ENCODE measurements at places on chromosomes 16 and 17.

GRCh38 chr17:42519546-42520491 lies 16.2 kb upstream of the NAGLU start:
- DNase-seq = no peak

- DNase-seq = no peak
Measured at GRCh38 chr17:28582513-28582912, 5.8 kb upstream of the ALDOC start.

DNA sequence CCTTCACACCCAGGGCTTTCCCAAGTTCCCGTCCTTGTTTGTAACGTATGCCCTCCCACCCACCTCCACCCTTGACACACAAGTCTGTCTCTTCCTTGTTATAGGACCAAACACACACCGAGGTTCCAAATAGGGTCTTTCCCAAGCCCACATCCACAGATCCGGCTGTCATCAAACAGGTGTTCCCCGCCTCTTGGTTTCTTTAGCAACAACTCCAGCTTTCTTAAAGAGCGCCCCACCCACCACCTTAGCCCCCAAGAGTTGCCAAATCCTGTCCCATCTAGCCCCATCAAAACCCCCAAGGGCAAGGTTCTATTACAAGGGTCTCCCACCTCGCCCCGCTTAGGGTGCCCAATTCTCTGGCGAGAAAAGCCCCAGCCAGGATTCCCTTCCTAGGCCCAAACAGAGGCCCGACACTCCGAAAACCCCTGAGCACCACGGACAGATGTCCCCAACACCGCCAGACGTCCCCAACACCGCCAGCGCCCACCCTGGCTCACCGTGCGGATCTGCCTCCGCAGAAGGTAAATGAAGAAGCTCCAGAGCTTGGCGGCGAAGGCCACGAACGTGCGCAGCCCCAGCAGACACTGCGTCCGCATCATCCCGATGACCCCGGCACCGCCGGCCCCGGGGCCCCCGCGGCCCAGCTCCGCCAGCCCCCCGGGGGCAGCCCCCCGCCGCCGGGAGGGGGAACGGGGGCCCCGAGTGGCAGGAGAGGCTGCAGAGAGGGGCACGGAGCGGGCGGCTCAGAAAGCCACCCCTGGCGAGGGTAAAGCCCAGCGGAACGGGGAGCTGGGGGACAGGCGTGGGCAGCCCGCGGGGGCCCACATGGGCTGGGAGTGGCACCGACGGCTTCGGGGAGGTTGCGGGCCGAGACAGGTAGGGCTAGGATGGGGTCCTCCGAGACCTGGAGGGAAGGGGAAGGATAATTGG lies 573 bp downstream of the CTDNEP1 start:
- no peak for DNase-seq

DNA sequence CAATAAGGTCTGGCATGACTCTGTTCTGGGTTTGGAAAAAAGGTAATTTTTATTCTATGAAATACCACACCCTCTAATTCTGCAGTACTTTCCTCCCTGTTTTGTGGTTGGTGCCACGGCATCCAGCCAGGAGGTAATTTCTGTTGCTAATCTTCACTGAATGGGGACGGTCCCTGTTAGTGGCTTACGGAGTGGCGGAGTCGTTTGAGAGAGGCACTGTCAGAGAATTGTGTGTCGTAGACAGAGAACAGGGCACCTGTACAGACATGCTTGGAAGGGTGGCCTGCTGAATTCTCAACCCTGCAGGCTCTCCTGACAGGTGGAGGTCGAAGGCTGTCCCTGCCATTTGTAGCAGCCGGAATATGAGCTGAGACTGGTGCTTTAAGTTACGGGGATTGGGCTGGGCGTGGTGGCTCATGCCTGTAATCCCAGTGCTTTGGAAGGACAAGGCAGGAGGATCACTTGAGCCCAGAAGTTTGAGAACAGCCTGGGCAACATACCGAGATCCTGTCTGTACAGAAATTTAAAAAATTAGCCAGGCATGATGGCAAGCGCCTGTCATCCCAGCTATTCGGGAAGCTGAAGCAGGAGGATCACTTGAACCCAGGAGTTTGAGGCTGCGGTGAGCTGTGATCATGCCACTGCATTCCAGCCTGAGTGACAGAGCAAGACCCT lies 33.2 kb downstream of the EEF2K start:
- no peak for DNase-seq

DNA sequence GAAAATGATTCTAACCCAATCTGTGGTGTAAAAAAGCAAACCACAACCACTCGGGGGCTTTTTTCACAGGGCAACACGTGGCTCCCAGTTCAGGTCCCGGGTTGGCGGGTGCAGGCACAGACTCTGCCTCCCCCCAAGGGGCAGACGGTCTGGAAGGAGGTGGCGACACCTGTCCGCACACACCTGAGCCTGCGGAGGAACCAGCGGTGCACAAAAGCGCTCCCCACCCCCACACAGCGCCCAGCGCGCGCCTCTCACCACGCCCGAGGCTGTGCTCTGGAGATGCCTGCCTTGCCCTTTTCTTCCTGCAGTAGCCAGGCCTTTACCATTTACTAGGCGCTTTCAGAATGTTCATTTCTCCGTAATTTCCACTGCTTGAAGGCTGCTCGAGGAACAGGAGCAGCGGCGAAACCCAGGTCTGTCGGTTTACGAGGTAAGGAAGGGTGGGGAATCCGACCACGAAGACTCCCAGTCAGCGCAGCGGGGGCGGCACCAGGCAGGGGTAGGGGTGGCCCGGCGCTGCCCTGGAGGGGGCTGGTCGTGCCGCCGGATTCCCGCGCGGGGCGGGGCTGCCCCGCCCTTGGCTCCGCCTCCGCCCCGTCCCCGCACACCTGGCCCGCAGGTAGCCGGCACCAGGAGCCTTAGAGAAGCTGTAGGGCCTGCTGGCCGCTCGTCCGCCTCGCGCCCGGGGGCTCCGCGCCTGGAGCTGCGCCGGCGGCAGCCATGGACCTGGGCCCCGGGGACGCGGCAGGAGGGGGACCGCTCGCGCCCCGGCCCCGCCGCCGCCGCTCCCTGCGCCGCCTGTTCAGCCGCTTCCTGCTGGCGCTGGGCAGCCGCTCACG lies at the start of gene USP43:
Gene USP43, plus strand, starts transcription at position 608 of the 842 bp plus-strand sequence. Its CDS starts 116 bp downstream, at position 724.
- peak; percentile 25 for DNase-seq

- DNase-seq = no peak
Measured at GRCh38 chr17:41678411-41678906, 10.2 kb upstream of the EIF1 start.

- no peak for DNase-seq
Measured at GRCh38 chr16:10081201-10081940, 100.9 kb downstream of the GRIN2A start.

DNA sequence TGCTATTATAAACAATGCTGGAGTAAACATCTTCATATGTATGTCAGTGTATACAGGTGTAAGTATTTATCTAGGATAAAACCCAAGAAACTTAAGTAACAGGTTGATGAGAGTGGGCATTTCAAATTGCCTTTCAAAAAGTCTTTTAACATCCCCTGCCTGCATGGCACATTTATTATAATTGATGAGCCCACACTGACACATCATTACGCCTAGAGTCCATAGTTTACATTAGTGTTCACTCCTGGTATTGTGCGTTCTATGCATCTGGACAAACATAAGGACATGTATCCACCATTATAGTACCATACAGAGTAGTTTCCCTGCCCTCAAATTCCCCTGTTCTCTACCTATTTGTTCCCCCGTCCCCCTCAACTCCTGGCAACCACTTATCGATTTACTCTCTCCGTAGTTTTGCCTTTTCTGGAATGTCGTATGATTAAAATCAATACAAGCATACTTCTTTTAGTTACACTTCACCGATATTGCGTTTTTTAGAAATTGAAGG lies 53.7 kb downstream of the NACA2 start:
- DNase-seq = no peak

GRCh38 chr16:3266873-3267537 lies 10.6 kb upstream of the MEFV start:
- no peak for DNase-seq

DNA sequence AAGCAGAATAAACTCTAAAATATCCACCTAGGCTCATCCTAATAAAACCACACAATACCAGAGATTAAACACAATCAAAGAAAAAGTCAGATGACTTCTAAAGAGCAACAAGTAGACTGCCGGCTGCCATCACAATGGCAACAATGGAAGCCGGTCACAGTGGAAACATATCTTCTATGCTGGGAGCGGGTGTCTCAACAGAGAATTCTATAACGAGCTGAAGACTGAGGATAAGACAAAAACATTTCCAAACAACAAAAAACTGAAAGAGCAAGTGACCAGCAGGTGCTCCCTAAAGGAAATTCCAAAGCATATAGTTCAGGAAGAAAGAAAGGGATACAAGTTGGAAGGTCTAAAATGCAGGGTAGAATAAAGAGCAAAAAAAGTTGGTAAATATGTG lies 8.9 kb downstream of the NSMCE1 start:
- DNase-seq = no peak

DNA sequence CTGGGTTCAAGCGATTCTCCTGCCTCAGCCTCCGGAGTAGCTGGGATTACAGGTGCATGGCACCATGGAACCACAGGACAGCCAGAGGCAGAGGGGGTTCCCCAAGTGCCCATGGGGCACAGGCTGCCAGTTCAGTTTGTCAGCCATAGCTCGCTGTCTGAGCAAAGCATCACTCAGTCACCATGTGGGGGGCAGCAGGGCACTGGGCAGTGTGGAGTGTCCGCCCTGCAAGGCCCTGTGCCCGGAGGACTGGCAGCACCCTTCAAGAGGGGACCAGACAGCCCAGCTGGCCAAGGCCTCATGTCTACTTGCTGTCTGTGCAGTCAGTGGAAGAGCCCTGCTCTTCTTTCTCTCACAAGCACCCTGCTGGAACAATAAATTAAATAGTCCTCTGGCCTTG lies 6.4 kb downstream of the ALYREF start:
- no peak for DNase-seq

DNA sequence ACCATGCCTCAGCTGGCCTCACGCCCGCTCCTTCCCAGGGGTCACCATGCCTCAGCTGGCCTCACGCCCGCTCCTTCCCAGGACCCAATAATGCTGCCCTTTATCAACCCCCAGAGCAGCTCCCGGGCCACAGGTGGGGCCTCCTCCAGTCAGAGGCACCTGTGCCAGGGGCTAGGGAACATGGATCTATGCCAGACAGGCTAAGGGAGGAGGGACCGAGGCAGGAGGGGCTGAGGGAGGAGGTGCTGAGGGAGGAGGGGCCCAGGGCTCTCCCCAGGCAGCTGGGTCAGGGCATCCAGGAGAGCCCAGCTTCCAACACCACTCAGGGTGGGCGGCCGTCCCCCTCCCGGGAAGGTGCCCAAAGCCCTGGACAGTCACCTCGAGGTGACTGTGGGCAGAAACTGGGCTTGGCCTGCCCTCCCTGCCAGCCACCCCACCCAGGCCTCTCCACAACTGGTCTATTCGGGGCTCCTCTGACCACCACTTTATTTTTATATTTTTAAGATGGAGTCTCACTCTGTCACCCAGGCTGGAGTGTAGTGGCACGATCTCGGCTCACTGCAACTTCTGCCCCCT lies 19.4 kb downstream of the UTS2R start:
- no peak for DNase-seq

DNA sequence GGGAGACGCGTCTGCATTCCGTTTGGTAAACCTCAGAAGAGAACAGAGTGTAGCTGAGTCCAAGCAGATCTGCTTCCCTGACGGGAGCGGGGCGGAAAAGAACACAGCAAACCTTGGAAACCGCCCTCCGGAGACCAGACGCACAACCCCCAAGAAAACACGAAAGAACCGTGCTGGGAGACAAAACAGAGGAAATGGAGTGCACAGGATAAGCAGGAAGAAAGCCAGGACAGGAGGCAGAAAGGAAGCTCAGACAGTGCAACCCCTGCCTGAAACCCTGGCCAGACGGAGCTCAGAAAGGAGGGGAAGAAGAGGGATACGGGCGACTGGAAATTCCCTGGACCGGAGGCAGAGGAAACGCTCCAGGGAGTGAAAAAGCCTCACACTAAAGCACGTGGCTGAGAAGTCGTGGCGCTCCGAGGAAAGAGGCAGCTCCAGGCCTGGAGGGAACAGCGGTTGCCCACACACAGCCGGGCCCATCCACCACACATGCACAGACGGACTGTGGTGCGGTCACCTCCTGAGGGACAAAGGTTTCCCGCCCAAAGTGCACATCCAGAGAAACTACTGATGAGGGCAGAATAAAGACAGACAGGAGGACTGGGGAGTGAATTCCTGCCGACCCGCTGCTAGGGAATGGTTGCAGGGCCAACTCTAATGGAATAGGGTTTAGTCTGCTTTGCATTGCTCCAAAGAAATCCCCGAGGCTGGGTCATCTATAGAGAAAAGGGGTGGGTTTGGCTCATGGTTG lies 10.2 kb downstream of the DPEP1 start:
- DNase-seq = no peak

GRCh38 chr16:30551781-30552180 lies 6.4 kb downstream of the ZNF764 start:
- no peak for DNase-seq

GRCh38 chr16:10280262-10281170 lies 98.3 kb upstream of the GRIN2A start:
- DNase-seq = no peak

DNA sequence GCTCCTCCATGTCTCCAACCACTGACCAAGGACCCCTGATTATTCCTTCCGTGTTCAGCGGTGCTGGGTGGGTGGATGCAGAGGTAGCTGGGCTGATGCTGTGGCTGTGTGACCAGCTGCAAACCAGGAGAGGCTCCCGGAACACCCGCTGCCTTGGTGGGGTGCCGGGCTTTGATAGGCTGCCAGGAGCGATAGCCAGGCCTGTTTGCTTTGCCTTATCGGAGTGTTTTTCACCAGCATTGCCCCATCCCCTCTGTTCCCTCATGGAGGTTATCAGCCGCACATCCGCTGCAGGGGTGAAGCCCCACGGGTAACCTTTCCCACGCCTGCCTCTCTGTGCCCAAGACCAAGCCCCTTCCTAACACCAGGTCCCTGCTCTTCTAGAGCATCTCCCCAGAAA lies 354.3 kb downstream of the C16orf95 start:
- DNase-seq = no peak

- no peak for DNase-seq
Measured at GRCh38 chr16:30049871-30050270, 15.7 kb upstream of the ALDOA start.

DNA sequence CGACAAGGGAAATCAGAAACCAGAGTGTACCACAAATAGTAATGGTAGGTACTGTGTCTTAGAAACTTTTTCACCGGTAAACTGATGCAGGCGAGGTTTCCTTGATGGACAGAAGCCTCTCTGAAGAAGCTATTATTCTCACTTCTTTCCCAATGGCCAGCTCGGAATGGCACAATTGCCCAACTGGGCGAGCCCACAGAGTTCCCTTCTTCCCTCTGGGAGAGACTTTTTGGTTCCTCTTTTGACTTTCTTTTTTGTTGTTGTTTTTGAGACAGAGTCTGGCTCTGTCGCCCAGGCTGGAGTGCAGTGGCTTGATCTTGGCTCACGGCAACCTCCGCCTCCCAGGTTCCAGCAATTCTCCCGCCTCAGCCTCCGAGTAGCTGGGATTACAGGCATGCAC lies 16.9 kb downstream of the SLC43A2 start:
- no peak for DNase-seq

- no peak for DNase-seq
Measured at GRCh38 chr16:81796035-81796434, 16.9 kb downstream of the PLCG2 start.

Measured in DMS79 (cell line).